Thyroid gland (tissue), 4 donors: ENCODE measurements at places on chromosomes 16 and 17. TPM values are rescaled to one million over a fixed set of nuclear protein-coding genes. Genes with fewer than 3 reads are reported as not detected.

- no peak for DNase-seq
Measured at GRCh38 chr17:81682565-81683207, 911 bp downstream of the ARL16 start.

DNA sequence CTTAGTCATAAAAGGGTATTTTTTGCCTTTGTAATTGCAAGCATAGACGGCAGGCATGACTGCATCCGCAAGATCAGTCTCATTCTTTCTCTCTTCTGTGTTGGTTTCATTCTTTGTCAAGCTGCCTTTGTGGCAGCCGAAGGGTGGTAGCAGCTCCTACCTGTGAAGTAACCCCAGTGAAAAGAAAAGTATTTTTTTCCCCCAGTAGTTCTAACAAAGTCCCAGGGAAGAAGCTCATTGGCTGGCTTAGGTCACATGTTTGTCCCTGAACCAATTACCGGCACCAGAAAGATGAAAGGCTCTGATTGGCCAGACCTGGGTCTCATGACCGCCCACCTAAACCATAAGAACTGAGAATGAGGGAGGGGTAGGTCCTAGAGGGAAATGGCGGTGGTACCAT lies 110.7 kb downstream of the RAP1GAP2 start:
- DNase-seq = no peak

The TMEM114 gene
- total RNA-seq = not detected

DNA sequence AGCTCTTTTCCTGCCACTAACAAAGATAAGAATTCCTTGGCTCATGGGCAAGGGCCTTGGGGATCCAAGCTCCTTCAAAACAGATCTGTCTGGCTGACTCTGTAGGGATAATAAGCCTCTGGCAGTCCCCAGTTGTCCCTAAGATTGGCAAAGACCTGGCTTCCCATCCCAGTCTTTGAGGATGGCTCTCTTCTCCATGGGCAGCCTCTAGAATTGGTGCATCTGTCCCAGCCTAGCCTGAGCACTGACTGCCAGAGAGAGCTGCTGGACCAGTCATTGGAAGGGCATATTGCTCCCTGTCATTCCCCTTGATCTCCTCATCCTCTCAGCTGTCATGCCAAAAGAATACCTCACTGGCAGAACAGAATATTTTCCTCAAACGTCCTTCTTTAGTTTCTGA lies 13.2 kb upstream of the CUEDC1 start:
- DNase-seq = no peak

The GNGT2 gene
- 4.2 TPM for total RNA-seq
